ENCODE measurements at places on chromosomes 13 and 19.
A peak's percentile ranks its signal among the peaks of the same experiment; 100 is the strongest.

DNA sequence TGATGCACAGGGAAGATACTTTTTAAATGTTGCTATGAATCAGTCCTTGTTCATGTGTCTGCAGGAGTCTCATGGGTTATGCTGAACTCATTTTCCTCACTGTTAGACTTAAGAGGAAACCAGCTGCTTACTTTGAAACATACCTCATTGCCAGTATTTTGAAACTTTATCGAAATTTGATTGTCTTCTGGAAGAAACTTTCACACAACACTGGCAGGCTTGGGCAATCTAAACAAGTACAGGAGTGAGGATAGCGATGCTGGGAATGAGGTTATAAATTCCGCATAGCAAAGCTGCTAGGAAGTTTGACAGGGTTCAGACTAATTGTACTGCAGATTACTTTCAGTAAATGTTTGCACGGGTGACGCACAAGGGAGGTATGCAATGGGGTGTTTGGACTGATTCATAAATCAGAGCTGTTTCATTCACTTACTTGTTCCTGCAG lies 245.7 kb downstream of the DNAJC15 start:
- DNase-seq: no peak

DNA sequence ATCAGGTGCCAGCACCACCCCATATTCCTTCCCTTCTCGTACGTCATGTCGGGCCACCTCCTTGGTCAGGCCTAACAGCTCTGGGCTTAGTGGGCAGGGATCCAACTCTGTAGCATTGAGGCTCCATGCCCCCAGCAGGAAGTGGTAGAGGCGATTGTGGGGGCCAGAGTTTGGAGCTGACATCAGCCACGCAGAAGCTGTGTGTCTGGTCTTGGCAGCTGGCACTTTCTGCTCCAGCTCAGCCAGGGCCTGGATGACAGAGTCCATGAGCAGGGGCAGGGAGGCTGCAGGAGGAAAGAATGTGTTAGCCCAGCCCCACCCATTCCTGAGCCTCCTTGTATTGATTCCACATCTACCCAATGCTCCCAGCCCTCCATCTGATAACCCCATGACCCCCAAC lies 3.0 kb downstream of the PGLYRP2 start:
- DNase-seq: no peak

DNA sequence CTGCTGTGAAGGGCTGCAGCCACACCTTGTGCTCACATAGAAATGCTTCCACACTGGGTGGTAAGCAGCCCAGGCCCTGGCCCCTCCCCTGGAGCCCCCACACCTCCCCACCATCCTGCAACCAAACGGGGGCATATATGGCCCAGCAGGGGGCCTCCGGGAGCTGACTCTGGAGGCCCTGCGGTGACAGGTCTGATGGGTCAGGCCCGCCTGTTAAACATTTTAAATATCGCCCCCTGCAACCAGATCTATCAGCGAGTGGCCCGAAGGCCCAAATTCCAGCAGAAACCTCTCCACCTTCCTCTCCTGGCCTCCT lies 48.0 kb upstream of the KATNAL1 start:
- no peak for DNase-seq

- no peak for DNase-seq
Measured at GRCh38 chr13:111122056-111122455, 6.9 kb downstream of the ARHGEF7 start.

GRCh38 chr19:36573895-36574720 lies 1.0 kb upstream of the ZNF529 start:
- DNase-seq: no peak

DNA sequence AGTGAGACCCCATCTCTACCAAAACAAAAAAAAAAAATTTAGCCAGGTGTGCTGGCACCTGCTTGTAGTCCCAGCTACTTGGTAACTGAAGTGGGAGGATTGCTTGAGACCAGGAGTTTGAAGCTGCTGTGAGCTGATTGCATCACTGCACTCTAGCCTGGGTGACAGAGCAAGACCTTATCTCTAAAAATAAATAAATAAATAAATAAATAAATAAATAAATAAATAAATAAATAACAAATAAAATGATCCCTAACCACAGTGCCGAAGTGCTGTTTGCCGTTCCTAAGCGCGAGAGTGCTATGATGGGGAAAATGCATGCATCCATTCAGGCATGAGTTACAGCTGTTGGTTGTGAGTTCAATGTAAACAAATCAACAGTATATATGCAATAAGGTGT lies 27.2 kb downstream of the WDR88 start:
- DNase-seq: no peak

DNA sequence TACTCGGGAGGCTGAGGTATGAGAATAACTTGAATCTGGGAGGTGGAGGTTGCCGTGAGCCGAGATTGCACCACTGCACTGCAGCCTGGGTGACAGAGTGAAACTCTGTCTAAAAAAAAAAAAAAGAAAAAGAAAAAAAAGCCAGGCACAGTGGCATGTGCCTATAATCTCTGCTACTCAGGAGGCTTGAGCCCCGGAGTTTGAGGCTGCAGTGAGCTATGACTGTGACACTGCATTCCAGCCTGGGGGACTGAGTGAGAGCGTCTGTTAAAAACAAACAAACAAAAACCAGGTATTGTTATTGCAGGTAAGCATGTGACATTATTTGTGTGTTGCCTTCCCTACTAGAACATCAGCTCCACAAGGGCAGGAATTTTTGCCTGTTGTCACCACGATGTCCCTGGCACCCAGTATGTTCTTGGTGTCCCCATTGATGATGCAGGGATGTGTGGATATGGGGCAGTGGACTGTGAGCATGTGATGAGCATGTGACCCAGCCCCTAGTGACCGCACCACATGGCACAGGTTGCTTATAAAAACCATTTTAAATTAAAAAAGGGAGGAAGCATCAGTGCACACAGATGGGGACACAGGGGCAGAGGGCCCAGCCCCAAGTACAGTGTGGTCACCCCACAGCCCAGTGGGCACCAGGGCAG lies 1.6 kb upstream of the KANK2 start:
- DNase-seq: no peak

- no peak for DNase-seq
Measured at GRCh38 chr13:21608961-21609360, 5.0 kb upstream of the MICU2 start.

GRCh38 chr19:21317821-21318220 lies 11.4 kb downstream of the ZNF708 start:
- no peak for DNase-seq

DNA sequence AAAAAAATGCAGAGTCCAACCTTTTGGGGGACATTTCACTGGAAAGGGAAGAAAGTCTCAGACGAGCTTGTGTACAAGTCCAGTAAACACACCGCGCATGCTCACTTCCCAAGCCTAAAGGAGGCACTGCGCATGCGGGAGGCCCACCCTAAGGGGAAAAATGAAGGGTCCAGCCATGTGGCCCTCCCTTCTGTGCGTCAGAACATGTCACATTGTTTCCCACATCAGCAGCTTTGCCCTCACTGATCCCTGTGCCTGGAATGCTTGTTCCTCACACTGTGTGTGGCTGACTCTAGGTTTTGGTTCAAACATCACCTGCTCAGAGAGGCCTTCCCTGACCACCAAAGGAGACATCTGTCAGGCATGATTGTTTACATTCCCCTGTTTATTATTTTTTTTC lies 4.4 kb downstream of the ELSPBP1 start:
- no peak for DNase-seq

GRCh38 chr13:69904784-69905183 lies 202.8 kb upstream of the ATXN8OS start:
- DNase-seq: no peak

GRCh38 chr19:16095071-16095571 lies 16.6 kb upstream of the RAB8A start:
- DNase-seq: no peak

- peak; percentile 53 for DNase-seq
Measured at GRCh38 chr19:11797491-11797890, 832 bp upstream of the ZNF491 start.

GRCh38 chr19:46402725-46403124 lies 10.6 kb downstream of the CCDC8 start:
- DNase-seq: no peak

DNA sequence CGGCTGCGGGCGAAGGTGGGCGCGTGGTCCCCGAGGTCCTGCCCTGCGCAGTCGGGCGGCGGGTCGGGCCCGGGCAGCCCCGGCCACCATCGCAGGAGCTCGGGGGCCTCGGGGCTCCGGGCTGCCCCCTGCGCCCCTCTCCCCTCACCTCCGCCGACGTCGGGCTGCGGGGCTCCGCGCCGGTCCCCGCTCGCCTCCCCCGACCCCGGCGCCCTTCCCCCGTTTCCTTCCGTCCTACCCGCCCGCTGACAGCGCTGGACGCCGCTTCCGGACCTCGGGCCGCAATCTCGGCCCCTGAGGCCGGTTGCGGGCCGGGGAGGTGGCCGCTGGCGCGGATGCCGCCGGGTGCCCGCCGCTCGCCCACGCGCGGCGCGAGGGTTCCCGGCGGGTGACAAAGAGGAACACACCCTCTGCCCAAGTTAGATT lies 720 bp downstream of the FARP1 start:
- no peak for DNase-seq

- DNase-seq: no peak
Measured at GRCh38 chr13:94858856-94859255, 146.5 kb upstream of the SOX21 start.

- DNase-seq: no peak
Measured at GRCh38 chr19:8585894-8586750, 8.9 kb upstream of the MYO1F start.

- no peak for DNase-seq
Measured at GRCh38 chr13:75312884-75313520, 169.0 kb downstream of the TBC1D4 start.

DNA sequence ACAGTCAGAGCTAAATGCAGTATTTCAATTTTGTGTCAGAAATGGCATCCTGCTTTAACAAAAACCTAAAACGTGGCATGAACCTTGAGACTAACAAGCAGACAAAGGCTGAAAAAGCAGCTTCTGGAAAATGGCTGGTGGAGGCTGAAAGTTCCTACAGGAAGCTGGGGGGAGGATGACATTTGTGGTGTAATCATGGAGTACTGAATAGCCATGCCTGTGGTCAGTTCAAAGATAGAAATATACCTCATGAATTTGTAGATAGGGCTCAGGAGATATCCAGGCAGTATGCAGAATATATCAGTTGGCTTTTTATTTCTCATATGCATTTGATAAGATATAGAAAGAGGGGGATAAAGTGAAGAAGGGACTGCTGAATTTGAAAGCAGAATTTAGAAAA lies 181.7 kb downstream of the UQCRFS1 start:
- no peak for DNase-seq

DNA sequence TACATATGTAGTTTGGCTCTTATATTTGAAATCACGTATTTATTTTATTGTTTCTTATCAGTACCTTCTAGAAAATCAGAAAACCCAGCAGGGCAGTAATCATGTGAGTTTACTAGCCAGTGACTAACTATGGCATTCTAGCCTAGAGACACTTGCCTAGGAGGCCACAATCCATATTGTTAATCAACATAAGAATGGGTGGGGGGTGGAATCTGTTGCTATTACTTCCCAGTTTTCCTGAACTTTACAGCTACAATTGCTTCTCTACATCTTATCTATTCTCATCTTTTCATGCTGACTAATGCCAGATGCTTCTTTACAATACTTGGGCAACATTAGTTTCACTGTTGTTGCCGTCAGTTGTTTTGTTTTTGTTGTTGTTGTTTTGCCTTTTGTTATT lies 18.7 kb upstream of the ATXN8OS start:
- no peak for DNase-seq

- DNase-seq: no peak
Measured at GRCh38 chr19:42683917-42684513, 56.3 kb downstream of the PSG3 start.

GRCh38 chr13:99435116-99435515 lies 66.2 kb upstream of the TM9SF2 start:
- no peak for DNase-seq

DNA sequence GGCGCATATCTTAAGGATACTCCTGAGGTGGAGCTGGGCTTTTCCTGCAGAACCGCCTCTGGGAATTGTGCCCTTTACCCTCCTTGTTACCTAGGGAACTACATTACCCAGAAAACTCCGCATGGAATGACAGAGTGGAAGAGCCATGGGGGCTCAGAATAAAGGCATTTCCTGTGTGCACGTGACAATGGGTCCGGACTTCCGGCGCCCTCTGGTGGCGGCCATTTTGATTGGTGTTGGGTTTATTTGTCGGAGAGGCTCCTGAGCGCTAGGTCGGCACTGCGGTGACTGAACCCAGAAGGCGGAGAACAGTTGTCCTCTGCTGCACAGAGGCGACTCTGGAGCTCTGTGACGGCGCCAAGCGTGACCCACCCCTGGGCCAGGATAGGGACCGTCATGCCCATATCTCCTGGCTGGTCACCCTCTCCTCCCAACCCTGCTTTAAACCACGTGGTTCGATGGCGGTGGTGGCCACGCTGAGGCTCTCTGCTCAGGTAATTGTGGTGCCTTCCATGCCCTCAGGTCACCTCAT lies at the start of gene ZNF587B:
ZNF587B (plus strand) TSS at position 229 of the 532 bp plus-strand sequence; CDS start at position 459, 230 bp downstream.
- no peak for DNase-seq

DNA sequence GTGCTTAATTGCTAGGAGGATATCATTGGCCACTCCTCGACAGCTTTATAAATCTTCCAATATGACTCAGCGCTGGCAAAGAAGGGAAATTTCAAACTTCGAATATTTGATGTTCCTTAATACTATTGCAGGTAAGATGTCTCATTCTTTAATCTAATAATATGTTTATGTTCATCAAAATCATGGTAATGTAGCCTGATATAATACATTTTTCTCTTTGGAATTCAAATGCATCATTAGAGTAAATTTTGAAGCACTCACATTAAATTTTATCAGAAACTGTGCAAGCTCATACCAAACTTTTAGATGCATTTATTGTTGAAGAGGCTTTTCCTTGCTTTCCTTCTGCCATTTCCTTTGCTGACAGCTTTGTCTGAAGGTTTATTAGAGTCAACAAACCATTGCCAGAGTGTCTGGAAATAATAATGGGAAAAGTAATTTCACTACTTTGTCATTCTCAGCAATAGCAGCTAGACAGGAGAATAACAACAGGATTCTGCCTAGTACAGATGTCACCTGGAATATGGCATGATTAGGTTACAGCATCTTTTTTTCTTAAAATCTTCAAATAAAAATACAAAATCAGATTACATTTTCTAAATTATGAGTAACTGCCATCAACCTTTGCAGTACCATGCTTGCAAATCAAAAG lies 78.6 kb upstream of the MAB21L1 start:
- no peak for DNase-seq

DNA sequence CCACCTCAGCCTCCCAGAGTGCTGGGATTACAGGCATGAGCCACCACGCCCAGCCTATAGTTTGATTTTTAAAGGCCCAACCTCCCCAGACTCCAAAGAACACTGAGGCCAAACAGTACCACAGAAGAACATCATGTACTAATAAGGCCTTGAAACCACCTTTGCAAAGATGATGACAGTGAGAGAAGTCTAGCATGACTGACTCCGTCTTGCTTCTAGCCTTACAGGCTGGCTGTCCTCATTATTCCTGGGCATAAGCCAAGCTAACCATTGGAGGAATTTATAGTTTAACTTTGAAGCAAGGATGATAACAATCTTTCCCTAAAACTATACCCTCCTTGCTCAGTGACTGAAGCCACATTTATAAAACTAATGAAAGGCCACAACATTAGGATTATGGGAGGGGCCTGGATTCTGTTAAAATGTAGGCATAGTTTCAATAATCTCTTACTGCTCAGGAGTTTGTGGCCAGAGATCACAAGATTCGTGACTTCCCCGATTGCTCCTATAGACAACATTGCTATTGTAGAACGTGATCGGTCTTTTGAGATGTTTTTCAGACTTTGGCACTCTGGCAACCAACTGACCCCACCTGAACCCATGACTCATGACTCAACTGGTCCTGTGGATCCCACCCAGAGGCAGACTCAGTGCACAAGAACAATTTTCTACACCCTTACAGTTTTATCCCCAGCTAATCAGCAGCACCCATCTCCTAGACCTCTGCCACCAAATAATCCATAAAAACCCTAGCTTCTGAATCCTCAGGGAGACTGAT lies 17.6 kb downstream of the GPR42 start:
- no peak for DNase-seq
